ENCODE measurements at places on chromosomes 6 and 20.

- DNase-seq, result no peak
These were observed 22.8 kb downstream of the SRSF3 start for GRCh38 chr6:36616893-36617521.

DNA sequence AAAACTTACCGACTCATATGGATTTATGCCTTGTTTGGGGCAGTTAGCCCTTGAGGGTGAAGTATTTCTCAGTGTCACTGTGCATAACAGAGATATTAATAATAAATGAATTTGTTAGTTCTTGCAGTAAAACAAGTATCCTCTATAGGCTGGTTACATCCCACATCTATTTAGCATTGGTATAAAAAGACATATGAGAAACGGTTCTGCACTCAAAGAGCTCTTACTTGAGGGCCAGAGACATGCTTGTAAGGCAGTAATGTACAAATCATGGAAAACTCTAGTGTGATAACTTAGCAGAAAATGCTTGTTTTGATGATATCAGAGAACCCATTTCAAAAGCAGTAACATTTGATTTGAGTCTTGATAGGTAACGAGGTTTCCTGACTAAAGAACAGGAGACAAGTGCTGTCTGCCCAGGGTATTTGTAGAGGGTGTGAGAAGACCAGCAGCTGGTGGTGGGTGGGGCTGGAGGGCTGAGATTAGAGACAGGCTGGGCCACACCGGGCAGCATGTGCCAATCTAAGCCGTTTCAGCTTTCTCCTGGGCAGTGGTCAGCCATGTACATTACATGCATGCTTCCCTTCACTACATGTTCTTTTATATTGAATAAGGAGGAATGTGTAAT is 46.3 kb downstream of the TULP4 start:
- no peak for DNase-seq

DNA sequence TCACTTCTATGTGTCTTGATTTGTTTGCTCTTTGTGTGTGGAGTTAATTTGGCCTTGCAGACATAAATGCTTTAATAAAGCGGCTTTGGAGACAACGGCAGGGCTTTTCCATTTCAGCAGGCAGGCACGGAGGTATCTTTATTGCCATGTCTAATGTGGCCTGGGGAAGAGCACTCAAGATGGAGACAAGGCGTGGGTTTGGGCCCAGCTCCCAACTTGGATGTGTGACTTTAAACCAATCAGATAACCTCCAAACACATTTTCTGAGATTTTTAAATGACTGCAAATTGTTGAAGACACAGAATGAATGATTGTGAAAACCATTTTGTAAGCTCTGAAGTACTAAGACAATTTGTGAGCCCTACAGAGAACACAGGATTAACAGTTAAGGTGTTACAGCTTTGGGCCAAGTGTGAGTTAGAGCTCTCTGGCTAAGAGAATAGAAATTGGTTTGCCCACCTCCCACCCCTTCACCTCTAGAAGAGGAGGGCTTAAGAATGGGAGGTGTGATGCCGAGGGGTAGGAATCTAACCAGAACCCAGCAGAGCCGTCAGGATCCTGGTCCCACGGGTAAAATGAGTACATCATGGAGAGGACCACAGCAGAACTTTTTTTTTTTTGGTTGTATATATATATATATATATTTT is 9.0 kb downstream of the DYNLT1 start:
- DNase-seq, result no peak

GRCh38 chr20:59378396-59378795 is 78.0 kb downstream of the EDN3 start:
- no peak for DNase-seq
